ENCODE measurements at places on chromosomes 16 and 17.

- no peak for DNase-seq
These were observed 16.8 kb upstream of the DRG2 start for GRCh38 chr17:18070861-18071340.

DNA sequence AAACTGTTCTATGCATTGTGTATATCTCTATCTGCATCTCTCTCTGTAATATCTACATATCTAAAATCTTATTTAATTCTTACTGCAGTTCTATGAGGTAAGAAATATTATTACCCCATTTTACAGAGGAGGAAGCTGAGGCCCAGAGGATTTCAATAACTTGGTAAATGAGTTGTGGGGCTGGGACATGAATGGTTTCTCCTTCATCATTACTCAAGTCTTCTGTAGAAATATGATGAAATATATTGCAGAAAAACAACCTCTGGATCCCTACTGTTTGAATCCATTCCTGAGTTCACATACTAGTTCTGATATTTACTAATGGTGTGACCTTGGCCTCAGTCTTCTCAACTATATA, 45.5 kb upstream of the NLK start:
- no peak for DNase-seq

DNA sequence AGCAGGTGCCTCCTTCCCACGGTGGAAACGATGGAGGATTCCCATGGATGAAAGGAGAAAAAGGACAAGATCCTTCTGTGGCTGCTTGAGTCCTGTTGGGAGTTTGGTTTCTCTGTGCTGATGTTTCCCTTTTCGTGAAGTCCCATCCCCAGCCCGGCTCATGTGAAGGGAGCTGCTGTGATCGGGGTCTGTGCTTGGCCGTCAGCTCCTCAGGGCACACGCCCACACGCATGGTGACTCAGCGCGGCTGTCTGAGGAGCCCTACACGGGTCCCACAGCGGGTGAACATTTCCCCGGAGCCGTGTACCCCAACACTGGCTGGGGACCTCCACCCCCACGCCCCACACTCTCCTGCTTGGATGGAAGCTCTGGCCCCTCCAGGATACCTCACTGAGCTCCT, 44.5 kb upstream of the SSTR5 start:
- no peak for DNase-seq

DNA sequence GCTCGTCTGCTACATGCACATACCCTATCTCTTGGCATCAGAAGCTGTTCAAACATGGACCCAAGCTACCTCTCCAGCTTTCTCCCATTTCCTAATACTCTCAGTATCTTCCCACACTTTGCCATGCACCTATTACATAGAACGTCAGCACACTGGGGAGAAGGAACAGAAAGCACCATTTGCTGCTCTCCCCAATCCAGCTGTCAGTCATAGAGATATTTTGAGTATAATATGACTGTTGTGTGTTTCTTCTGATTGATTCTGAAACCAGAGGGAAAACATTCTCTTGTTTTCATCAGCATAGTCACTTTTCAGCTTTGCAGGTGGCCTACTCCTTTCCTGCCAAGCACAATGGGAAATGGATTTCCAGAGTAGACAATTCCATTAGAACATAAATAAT, 107.1 kb downstream of the ADAMTS18 start:
- no peak for DNase-seq

- no peak for DNase-seq
These were observed 282.9 kb downstream of the BCAS3 start for GRCh38 chr17:60960398-60961065.

DNA sequence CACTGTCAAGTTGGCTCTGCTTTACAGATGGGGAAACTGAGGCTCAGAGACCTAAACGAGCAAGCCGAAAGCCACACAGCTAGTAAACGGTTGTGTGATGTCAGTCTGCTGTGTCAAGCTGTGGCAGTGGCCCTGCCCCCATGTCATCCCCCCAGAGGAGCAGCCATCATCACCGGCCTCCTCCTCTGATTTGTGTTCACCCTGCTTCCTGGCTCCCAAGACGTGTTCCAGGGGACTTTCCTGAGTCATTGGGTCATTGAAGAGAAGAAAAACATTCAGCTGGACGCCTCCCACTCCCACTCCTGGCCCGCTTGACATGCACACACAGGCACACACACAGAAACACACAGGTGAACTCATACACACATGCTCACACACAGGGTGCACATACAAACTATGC, 54.0 kb upstream of the CIBAR2 start:
- no peak for DNase-seq

GRCh38 chr17:38899421-38899820, 26.0 kb upstream of the LASP1NB start:
- no peak for DNase-seq

DNA sequence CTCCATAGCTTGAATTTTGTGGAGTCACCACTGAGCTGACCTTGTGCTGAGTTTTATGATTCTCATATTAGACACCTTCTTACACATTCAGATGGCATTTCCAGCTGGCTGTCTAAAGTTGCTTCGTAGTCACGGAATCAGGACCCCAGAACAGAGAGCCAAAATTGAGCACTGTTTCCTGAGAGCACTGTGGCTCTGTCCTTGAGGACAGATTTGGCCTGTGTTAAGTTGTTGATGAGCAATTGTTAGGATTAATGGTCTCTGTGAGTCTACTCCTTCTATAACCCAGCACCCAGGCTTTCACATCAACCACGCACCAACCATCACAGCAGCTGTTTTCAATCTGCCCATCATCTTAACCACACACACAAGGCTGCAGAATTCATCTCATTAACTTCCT, 277.5 kb upstream of the HSBP1 start:
- DNase-seq, result no peak

- DNase-seq, result no peak
These were observed 6.0 kb upstream of the AQP8 start for GRCh38 chr16:25210758-25211157.

DNA sequence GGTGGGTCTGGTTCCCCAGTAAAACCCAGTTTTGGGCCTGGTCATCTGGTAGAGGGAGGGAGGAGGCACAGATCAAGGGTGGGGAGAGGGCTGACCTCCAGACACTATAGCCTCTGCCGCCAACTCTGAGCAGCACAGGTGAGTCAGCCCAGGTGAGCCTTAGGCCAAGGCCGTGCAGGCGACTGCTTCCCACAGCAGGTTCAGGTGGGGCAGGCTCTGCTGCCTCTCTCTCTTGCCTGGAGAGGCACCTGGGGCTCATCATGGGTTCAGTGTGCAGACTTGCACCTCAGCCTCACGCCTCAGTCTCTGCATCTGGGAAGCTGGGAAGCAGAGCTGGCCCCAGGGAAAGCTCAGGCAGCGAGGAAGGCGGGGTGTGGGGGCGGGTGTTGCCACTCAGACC, 37.8 kb upstream of the IL34 start:
- DNase-seq, result no peak
